ENCODE measurements at places on chromosomes 4 and X. TPM values are rescaled to one million over a fixed set of nuclear protein-coding genes. Genes with fewer than 3 reads are reported as not detected.

Gene SYP
- total RNA-seq: 2.8 TPM

Gene TRIM61
- 2.7 TPM for total RNA-seq

Gene OPRPN
- total RNA-seq: not detected

Gene PPA2
- 102 TPM for total RNA-seq

Gene NOX1
- total RNA-seq: not detected

Gene OPHN1
- total RNA-seq: 5.7 TPM

Data from left cardiac atrium (tissue), 4 donors.